ENCODE measurements at places on chromosomes 13 and 19. TPM values are rescaled to one million over a fixed set of nuclear protein-coding genes. Genes with fewer than 3 reads are reported as not detected.
A peak's percentile ranks its signal among the peaks of the same experiment; 100 is the strongest.

POSTN gene
- total RNA-seq, result 295 TPM

- H3K27ac ChIP-seq, result peak overlapping the region; percentile 99
- H3K27me3 ChIP-seq, result no peaks in the 10 kb centered on the region
- H3K36me3 ChIP-seq, result no peaks in the 10 kb centered on the region
- H3K4me3 ChIP-seq, result peak overlapping the region; percentile 98
- H3K4me1 ChIP-seq, result peaks cover 45% of the 10 kb centered on the region
- DNase-seq, result peak; percentile 93
These were observed 2.2 kb upstream of the GSK3A start for GRCh38 chr19:42244347-42245220.

- no peaks in the 10 kb centered on the region for H3K27me3 ChIP-seq
- DNase-seq, result no peak
- peak overlapping the region; percentile 56 for H3K4me3 ChIP-seq
- peaks cover 4% of the 10 kb centered on the region for H3K36me3 ChIP-seq
These were observed 5.7 kb downstream of the ANKRD27 start for GRCh38 chr19:32669310-32669709.

- peak overlapping the region; percentile 61 for H3K4me3 ChIP-seq
- H3K27ac ChIP-seq, result peak overlapping the region; percentile 42
- no peak for DNase-seq
- peaks cover 19% of the 10 kb centered on the region for H3K4me1 ChIP-seq
These were observed 326.0 kb downstream of the GPC6 start for GRCh38 chr13:93552596-93552995.

GRCh38 chr13:31090961-31091624 lies 70.6 kb downstream of the HSPH1 start:
- H3K36me3 ChIP-seq, result no peaks in the 10 kb centered on the region
- peak overlapping the region; percentile 31 for H3K4me3 ChIP-seq
- H3K27ac ChIP-seq, result peak overlapping the region; percentile 51
- no peak for DNase-seq
- H3K27me3 ChIP-seq, result peaks cover 43% of the 10 kb centered on the region
- H3K4me1 ChIP-seq, result peaks cover 33% of the 10 kb centered on the region

DNA sequence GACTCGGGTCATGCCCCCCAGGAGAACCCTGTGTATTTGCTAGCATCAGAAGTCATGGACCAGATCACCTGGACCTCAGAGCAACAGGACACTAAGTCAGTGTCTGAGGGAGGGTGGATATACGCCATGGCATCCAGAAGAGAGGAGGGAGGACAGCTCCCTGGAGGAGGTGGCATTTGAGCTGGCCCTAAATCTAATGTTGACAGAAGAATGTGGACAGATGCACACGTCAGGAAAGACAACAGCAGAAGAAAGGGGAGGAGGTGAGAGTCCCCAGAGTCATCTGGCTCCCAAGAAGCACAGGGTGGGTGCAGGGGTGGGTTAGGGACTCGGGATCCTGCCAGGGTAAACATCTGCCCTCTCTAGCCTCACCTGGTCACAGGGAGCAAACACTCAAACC lies 24.5 kb upstream of the CCNE1 start:
- no peaks in the 10 kb centered on the region for H3K27me3 ChIP-seq
- no peaks in the 10 kb centered on the region for H3K36me3 ChIP-seq
- H3K4me1 ChIP-seq, result no peaks in the 10 kb centered on the region
- DNase-seq, result no peak
- no peak overlapping the region for H3K4me3 ChIP-seq
- no peak overlapping the region for H3K27ac ChIP-seq

CCDC70 gene
- not detected for total RNA-seq

- H3K36me3 ChIP-seq, result no peaks in the 10 kb centered on the region
- H3K27me3 ChIP-seq, result peaks cover 25% of the 10 kb centered on the region
- no peak overlapping the region for H3K4me3 ChIP-seq
- DNase-seq, result no peak
- no peak overlapping the region for H3K27ac ChIP-seq
These were observed 7.1 kb upstream of the DPP9 start for GRCh38 chr19:4730740-4731171.

GJA3 gene
- 0.60 TPM for total RNA-seq

DNA sequence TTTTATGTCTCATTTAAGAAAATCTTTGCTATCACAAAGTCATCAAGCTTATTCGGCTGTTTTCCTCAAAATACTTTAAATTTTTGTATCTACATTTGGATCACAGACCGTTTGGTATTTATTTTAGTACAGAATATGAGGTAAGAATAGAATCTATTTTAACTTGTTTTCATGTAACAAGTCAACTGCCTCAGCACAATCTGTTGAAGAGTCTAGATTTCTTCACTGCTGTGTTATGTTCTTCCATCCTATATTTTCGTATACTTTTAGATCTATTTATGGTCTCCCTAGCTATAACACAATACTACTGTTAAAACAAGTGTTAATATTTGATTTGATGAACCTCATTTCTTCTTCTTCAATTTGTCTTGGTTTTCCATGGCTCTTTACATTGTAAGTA lies 61.6 kb upstream of the SGCG start:
- no peak overlapping the region for H3K27ac ChIP-seq
- H3K4me3 ChIP-seq, result no peak overlapping the region
- H3K36me3 ChIP-seq, result no peaks in the 10 kb centered on the region
- H3K27me3 ChIP-seq, result no peaks in the 10 kb centered on the region
- no peaks in the 10 kb centered on the region for H3K4me1 ChIP-seq

DNA sequence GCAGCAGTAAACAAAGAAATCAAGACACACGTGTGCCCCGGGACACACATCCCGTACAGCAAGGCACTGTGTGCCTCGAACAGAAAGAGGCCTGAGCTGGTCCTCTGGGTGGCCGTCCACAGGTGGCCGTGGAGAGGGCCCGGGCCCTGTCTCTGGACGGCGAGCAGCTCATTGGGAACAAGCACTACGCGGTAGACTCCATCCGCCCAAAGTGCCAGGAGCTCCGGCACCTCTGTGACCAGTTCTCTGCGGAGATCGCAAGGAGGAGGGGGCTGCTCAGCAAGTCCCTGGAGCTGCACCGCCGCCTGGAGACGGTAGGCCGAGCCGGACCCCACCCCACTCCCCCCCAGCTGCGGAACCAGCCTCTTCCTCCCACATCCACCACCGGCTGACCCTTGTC lies 30.7 kb upstream of the F7 start:
- H3K27me3 ChIP-seq, result no peaks in the 10 kb centered on the region
- H3K4me1 ChIP-seq, result no peaks in the 10 kb centered on the region
- H3K4me3 ChIP-seq, result no peak overlapping the region
- DNase-seq, result no peak

CRLF1 gene
- 7.8 TPM for total RNA-seq

CASP14 gene
- total RNA-seq, result not detected

- no peaks in the 10 kb centered on the region for H3K27me3 ChIP-seq
- peak within 1 kb of the TSS; percentile 97 for H3K27ac ChIP-seq
- H3K36me3 ChIP-seq, result peaks cover 20% of the 10 kb centered on the region
- peak within 1 kb of the TSS; percentile 99 for H3K4me3 ChIP-seq
- DNase-seq, result peak; percentile 77
These were observed at the start of gene PHLDB3 for GRCh38 chr19:43504426-43505185. Gene PHLDB3 (minus strand): TSS chr19:43504746. CDS start chr19:43504118, 628 bp downstream.

RNF17 gene
- total RNA-seq, result 0.12 TPM

- H3K4me3 ChIP-seq, result no peak overlapping the region
- DNase-seq, result no peak
- peaks cover 21% of the 10 kb centered on the region for H3K4me1 ChIP-seq
- H3K27ac ChIP-seq, result no peak overlapping the region
- H3K36me3 ChIP-seq, result peaks cover 3% of the 10 kb centered on the region
- H3K27me3 ChIP-seq, result no peaks in the 10 kb centered on the region
These were observed 96.2 kb downstream of the LHFPL6 start for GRCh38 chr13:39506559-39507390.

GSX1 gene
- not detected for total RNA-seq

GRCh38 chr19:32104850-32105235 lies 240.6 kb upstream of the ZNF507 start:
- H3K27me3 ChIP-seq, result peaks cover 27% of the 10 kb centered on the region
- H3K4me1 ChIP-seq, result peaks cover 27% of the 10 kb centered on the region
- DNase-seq, result no peak
- no peak overlapping the region for H3K4me3 ChIP-seq

DNA sequence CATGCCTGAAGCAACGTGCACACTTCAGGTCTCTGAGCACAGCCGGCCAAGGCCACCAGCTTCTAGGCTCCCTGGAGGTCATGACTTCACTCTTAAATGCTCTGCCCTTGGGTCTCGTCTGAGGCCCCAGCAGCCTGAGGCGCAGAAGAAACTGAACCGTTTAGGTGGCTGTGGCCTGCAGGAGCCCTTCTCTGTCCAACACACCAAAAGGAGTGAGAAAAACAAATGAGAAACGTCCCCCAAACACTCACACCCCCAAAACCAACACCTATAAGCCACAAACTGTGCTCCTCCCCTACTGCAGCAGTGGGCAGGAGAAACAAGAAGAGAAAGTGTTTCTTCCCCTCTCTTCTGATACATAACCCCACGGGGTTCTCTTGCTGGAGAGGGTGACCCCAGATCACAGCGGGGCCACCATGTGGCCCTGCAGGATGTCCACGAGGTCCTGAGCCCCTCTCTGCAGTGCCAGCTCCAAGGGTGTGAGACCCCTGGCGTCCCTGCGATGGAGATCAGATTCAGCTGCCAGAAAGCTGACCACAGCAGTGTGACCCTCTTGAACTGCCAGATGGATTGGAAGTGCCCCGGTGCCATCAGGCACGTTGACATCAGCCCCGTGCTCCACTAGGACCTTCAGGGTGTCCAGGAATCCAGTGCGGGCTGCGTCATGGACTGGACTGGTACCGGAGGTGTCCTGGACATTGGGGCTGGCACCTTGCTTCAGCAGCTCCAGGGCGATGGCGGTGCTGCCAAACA lies 1.0 kb upstream of the KRI1 start:
- DNase-seq, result no peak
- peak overlapping the region; percentile 97 for H3K4me3 ChIP-seq
- no peaks in the 10 kb centered on the region for H3K36me3 ChIP-seq
- peaks cover 39% of the 10 kb centered on the region for H3K4me1 ChIP-seq
- H3K27me3 ChIP-seq, result no peaks in the 10 kb centered on the region

NCR1 gene
- not detected for total RNA-seq

DNA sequence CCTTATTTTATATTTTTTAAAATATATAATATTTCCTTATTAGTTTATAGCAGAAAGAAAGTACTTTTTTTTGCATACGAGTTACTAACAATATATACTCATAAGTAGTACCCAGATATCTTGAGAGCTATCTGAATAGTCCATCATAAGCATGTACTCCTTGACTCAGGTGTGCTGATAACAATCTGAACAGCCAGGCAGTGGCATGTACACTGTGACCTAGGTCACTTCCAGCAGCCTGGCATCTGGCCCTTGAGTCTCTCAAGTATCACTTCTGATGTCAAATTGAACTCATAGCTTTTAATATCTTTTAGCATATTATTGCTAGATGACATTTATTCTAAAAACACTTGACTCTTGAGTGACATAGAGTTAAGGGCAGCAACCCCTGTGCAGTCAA lies 1576.7 kb downstream of the SLITRK1 start:
- H3K27ac ChIP-seq, result no peak overlapping the region
- DNase-seq, result no peak
- H3K27me3 ChIP-seq, result no peaks in the 10 kb centered on the region
- no peaks in the 10 kb centered on the region for H3K36me3 ChIP-seq
- no peaks in the 10 kb centered on the region for H3K4me1 ChIP-seq
- no peak overlapping the region for H3K4me3 ChIP-seq

TNFRSF19 gene
- 64.4 TPM for total RNA-seq
